ENCODE measurements at places on chromosomes 3 and 15. TPM values are rescaled to one million over a fixed set of nuclear protein-coding genes. Genes with fewer than 3 reads are reported as not detected.

B3GALNT1 gene
- polyA plus RNA-seq = 18.0 TPM

FAM81A gene
- polyA plus RNA-seq = 10.4 TPM

GRCh38 chr3:152396867-152397266 lies 128.1 kb downstream of the MBNL1 start:
- DNase-seq = no peak
- no peaks in the 10 kb centered on the region for H3K36me3 ChIP-seq
- no peak overlapping the region for H3K4me3 ChIP-seq

DNA sequence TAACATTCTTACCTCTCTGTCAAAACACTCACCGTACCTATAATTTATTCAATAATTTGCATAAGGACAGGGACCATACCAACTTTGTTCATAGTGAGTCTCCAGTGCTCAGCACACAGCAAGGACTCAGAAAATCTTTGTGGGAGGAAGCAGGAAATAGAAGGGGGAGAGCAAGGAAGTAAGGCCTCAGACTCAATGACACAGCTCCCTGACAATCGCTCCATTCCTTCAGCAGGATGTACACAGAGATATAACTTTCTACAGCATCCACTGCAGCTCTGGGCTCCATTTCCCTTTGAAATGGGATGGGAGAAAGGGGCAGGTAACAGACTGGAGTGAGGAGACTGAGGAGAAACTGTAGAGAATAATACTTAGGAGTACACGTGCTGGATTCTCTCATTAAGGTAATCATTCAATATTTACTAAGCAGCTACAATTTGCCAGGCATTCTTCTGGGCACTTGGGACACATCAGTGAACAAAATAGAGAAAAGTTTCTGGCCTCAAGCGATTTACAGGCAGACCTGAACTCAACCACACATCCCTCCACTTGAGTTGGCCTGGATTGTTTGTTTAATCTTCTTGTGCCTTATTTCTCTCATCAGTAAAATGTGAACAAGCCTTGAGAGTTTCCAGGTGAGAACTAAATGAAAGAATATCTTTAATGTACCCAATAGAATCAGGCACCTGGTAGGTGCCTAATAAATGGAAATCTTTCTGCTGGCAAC lies 330.3 kb upstream of the THBS1 start:
- H3K4me3 ChIP-seq = no peak overlapping the region
- no peak for DNase-seq
- no peak overlapping the region for H3K27ac ChIP-seq
- H3K27me3 ChIP-seq = no peaks in the 10 kb centered on the region
- H3K4me1 ChIP-seq = no peaks in the 10 kb centered on the region

DNA sequence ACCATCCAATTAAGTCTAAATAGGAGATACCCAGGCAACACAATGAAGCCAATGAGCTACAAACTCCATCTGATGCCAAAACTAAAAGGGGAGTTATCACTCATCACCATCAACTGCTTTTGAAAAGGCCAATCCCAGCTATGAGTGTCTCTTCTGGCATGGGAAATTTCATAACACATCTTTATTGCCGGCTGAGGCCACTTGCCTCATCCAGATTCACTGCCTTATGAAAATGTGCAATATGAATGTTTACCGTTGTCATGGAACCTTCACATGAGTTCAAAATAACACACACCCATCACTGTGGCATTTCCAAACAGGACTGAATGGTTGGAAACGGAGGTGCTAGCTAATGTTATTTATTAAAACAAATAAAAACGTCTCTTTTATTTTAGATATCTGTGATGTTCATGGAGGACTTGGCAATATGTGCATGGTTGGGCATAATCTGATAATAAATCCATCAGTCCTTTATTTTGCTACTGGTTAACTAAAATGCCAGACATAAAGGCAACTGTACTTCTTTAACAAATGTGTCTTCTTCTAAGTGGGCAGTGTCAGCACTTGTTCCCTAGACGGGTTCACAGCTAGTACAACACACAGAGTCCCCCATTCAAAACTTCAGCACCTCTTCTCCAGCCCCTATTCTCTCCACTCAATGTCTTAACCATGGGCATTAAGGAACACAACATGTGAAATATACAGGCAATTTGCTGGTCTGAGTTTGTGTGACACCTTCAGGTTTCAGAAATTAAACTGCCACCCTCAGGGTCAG lies 143.9 kb downstream of the MAGI1 start:
- no peak overlapping the region for H3K4me3 ChIP-seq
- no peaks in the 10 kb centered on the region for H3K36me3 ChIP-seq
- no peaks in the 10 kb centered on the region for H3K4me1 ChIP-seq
- H3K27me3 ChIP-seq = no peaks in the 10 kb centered on the region

- no peaks in the 10 kb centered on the region for H3K4me1 ChIP-seq
- H3K4me3 ChIP-seq = no peak overlapping the region
- DNase-seq = no peak
- H3K27me3 ChIP-seq = no peaks in the 10 kb centered on the region
- no peaks in the 10 kb centered on the region for H3K36me3 ChIP-seq
- peak overlapping the region; percentile 63 for H3K27ac ChIP-seq
Observed at GRCh38 chr15:63218100-63218808, 28.8 kb downstream of the RAB8B start.

- no peak overlapping the region for H3K4me3 ChIP-seq
- peak; percentile 64 for DNase-seq
- H3K36me3 ChIP-seq = no peaks in the 10 kb centered on the region
- H3K27me3 ChIP-seq = peaks cover 16% of the 10 kb centered on the region
Observed at GRCh38 chr3:54120657-54121413, 1.5 kb upstream of the CACNA2D3 start.

DNA sequence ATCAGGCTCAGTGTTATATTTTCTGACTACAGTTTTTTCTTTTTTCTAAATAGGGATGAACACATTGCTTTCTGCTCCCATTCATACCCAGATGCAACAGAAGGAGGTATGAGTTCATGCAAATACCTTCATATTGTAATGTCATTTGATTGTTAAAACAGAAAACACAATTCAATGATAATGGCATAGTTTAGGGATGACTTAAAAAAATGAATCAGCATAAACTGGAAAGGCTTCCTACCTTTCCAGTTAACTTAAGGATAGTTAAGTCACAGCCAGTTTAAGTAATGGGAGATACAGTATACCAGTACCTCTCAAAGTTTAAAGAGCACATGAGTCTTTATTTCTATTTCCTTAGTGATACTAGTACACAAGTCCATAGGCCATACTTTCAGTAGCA lies 24.9 kb downstream of the KNL1 start:
- no peak overlapping the region for H3K4me3 ChIP-seq
- H3K4me1 ChIP-seq = no peaks in the 10 kb centered on the region
- H3K27me3 ChIP-seq = no peaks in the 10 kb centered on the region
- DNase-seq = no peak
- H3K36me3 ChIP-seq = no peaks in the 10 kb centered on the region

GRCh38 chr3:37987751-37988179 lies 2.8 kb upstream of the VILL start:
- no peak overlapping the region for H3K4me3 ChIP-seq
- peaks cover 4% of the 10 kb centered on the region for H3K36me3 ChIP-seq
- no peaks in the 10 kb centered on the region for H3K27me3 ChIP-seq
- H3K27ac ChIP-seq = no peak overlapping the region

DNA sequence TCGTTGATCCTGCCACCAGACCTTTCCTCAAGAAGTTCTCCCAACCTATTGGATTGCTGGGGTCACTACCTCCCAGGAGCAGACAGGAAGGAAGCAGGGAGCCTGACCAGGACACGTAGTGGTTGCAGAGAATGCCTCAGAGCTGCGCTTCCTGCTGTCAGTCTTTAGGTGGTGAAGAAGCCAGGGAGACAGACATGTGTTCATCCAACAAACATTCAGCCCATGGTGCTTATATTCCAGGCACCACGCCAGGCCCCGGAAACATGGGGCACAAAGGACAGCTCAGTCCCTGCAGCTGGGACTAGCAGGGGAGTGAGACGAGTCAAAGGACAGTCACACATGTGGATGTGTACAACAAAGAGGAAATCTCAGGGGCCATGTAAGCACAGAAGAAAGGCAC lies 26.0 kb upstream of the CORO2B start:
- no peak overlapping the region for H3K4me3 ChIP-seq
- H3K27me3 ChIP-seq = no peaks in the 10 kb centered on the region

GRCh38 chr15:74809242-74809641 lies 3.4 kb upstream of the LMAN1L start:
- no peak overlapping the region for H3K4me3 ChIP-seq
- H3K36me3 ChIP-seq = no peaks in the 10 kb centered on the region
- no peak for DNase-seq
- no peak overlapping the region for H3K27ac ChIP-seq

DNA sequence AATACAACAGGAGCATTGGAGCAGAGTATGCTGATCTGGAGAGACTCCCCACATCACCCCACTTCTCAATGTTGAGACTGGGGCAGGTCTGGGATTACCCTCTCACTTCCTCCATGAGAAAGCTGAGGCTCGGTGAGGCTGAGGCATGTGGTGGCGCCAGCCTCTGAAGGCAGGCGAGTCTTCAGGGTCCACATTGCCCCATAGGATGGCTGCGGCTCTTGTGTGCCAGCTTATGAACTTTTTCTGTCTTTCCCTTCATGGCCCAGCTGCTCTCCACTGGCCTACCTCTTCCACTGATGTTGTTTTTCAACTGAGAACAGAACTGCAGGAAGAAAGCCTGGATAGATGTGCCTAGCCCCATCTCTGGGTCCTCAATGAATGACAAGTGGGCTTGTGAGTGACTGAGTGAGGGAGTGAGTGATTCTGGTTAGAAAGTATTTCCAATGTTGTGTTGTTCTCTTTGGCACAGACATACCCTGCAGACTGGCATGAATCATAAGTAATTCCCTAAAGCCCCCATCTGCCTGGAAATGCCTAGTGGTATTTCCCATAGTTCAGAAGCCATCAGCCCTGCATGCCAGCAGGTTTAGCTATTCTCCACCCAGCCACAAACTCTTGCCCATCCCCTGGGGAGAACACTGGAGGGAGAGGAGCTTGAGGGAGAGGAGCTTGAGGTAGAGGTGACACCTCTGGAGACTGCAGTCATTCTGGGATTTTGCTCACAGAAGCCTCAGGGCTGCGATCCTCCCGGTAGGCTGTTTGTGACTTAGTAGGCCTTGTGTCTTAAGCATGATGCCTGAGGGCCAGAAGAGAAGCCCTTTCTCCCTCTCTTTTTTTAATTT lies 56.9 kb downstream of the AMOTL2 start:
- H3K4me3 ChIP-seq = no peak overlapping the region
- DNase-seq = no peak
- H3K27me3 ChIP-seq = no peaks in the 10 kb centered on the region
- H3K27ac ChIP-seq = no peak overlapping the region

GRCh38 chr3:156533205-156533604 lies 21.7 kb downstream of the SSR3 start:
- H3K27ac ChIP-seq = peak overlapping the region; percentile 75
- H3K27me3 ChIP-seq = no peaks in the 10 kb centered on the region
- H3K4me1 ChIP-seq = peaks cover 30% of the 10 kb centered on the region
- no peaks in the 10 kb centered on the region for H3K36me3 ChIP-seq
- no peak overlapping the region for H3K4me3 ChIP-seq
- no peak for DNase-seq

DNA sequence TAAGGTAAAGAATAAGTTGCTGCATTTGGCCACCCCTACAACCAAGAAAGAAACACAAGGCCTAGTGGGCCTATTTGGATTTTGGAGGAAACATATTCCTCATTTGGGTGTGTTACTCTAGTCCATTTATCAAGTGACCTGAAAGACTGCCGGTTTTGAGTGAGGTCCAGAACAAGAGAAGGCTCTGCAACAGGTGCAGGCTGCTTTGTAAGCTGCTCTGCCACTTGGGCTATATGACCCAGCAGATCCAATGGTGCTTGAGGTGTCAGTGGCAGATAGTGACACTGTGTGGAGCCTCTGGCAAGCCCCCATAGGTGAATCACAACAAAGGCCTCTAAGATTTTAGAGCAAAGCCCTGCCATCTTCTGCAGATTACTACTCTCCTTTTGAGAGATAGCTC lies 491.3 kb downstream of the TAFA4 start:
- no peaks in the 10 kb centered on the region for H3K27me3 ChIP-seq
- H3K4me1 ChIP-seq = no peaks in the 10 kb centered on the region
- H3K27ac ChIP-seq = no peak overlapping the region
- H3K36me3 ChIP-seq = no peaks in the 10 kb centered on the region

Measured in kidney (tissue), 22 donors.